ENCODE measurements at places on chromosomes 3 and 15. TPM values are rescaled to one million over a fixed set of nuclear protein-coding genes. Genes with fewer than 3 reads are reported as not detected.

DNA sequence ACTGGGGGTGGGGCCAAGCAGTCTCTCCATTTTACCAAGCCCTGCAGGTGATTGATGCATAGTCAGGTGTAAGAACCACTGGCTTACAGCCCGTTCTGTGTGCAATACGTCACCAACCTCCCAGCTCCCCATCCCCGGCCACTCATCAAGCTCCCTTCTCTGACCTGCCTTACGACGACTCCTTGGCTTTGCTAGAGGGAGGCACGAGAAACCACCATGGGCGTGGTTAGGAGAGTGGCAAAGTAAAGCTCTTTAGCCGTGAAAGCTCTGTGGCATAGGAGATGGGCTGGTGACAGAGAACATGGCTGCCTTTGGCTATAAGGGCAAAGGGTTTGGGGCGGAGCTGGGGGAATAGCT, 109.1 kb downstream of the BDH1 start:
- no peak overlapping the region for H3K4me3 ChIP-seq
- no peaks in the 10 kb centered on the region for H3K27me3 ChIP-seq
- H3K4me1 ChIP-seq, result no peaks in the 10 kb centered on the region
- no peak for DNase-seq

GRCh38 chr3:139835830-139836683, 98.9 kb upstream of the CLSTN2 start:
- no peak overlapping the region for H3K4me3 ChIP-seq
- H3K4me1 ChIP-seq, result no peaks in the 10 kb centered on the region
- H3K27ac ChIP-seq, result no peak overlapping the region
- DNase-seq, result no peak
- no peaks in the 10 kb centered on the region for H3K36me3 ChIP-seq

DNA sequence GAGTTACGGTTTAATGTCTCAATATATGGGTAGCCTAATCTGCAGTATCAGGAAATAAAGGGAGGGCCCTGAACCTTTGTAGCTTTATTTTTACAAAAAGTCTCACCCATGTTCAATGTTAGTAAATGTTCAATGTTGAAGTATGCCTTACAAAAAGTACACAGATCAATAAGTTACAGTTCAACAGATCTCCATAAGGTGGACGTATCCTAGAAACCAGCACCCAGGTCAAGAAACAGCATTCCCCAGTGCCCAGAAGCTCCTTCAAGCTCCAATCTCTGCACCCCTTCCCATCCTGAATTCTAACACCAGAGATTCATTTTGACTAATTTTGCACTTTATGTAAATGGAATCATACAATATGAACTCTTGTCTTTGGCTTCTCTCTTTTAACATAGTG, 31.3 kb downstream of the COLQ start:
- no peaks in the 10 kb centered on the region for H3K36me3 ChIP-seq
- DNase-seq, result no peak
- no peaks in the 10 kb centered on the region for H3K27me3 ChIP-seq
- H3K4me3 ChIP-seq, result no peak overlapping the region
- H3K27ac ChIP-seq, result no peak overlapping the region

GRCh38 chr15:65334586-65335231, 30.2 kb downstream of the RNU5B-1 start:
- no peaks in the 10 kb centered on the region for H3K36me3 ChIP-seq
- no peak overlapping the region for H3K4me3 ChIP-seq
- no peaks in the 10 kb centered on the region for H3K4me1 ChIP-seq
- H3K27ac ChIP-seq, result no peak overlapping the region
- DNase-seq, result no peak
- H3K27me3 ChIP-seq, result no peaks in the 10 kb centered on the region

DNA sequence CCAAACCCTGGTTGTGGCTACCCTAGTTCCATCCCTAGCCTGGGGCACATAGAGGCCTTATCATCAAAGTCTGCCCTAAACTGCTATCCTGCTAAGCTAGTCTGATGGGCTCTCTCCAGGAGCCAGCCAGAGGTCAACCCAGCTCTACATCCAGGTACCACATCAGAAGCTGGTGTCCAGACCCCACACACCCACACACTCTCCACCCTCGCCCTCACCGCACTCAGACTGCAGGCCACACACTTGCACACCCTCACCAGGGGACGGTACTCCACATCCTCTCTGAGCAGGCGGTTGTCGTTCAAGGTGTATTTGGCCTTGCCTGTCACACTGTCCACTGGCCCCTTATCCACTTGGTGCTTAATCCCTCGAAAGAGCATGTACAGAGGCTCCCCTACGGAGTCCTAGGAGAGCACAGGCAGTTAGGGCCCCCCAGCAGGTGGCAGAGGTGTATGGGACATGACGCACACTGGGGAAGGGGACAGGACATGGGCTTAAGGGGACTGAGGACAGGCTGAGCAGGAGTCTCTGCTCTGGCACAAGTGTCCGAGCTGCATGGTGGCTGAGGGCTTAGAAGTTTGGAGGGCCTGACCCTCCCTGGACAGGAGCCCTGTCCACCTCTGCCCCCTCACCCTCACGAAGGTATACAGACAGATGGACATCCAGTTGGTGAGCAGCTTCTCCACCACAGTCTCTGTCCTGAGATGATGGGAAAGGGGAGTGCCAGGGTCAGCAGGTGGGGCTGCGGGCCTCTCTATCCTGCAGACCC, 18.1 kb downstream of the PLXNB1 start:
- peaks cover 44% of the 10 kb centered on the region for H3K36me3 ChIP-seq
- H3K4me3 ChIP-seq, result no peak overlapping the region
- H3K4me1 ChIP-seq, result no peaks in the 10 kb centered on the region

DNA sequence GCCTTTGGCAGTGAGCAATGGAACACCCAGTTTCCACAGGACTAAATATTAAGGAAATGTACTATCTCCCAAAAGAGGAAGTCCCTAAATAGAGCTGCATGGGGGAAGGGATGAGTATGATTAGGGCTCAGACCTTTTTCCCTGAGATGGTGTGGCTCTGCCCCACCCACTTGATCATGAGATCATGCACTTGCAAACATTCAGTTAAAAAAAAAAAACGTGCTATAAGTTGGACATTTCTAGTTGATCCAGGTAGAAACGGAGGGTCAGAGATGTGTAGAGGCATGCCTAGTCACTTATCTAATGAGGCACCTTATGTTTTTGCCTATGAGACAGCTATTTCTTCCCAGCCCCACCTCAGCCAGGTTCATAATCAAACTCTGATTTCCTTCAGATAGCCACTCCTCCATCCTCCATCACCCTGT, 24.5 kb upstream of the SSR3 start:
- H3K27me3 ChIP-seq, result no peaks in the 10 kb centered on the region
- H3K36me3 ChIP-seq, result no peaks in the 10 kb centered on the region
- H3K4me3 ChIP-seq, result no peak overlapping the region
- DNase-seq, result no peak

DNA sequence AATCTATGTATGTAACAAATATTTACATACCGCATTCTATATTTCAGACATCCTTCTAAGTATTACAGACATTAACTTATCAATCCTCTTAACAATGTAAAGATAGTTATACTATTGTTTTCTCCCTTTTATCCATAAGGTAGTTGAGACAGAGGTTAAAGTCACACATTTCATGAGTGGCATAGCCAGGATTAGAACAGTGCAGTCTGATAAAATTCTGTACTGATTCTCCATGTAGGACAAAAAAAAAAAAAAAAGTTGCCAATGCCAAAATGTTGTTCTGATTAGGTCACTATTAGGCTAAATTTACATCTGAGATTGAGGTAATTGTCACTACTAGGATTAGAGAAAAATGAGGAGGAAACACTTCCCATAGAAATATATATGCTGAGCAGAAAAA, 629.2 kb downstream of the OTOL1 start:
- no peak for DNase-seq
- no peak overlapping the region for H3K27ac ChIP-seq
- H3K27me3 ChIP-seq, result no peaks in the 10 kb centered on the region
- H3K4me3 ChIP-seq, result no peak overlapping the region
- no peaks in the 10 kb centered on the region for H3K4me1 ChIP-seq
- H3K36me3 ChIP-seq, result no peaks in the 10 kb centered on the region

The TTLL13 gene
- total RNA-seq, result not detected
